Activated CD4-positive, alpha-beta T cell treated with anti-CD3 and anti-CD28 coated beads, Interleukin-2, Interleukin-6, amounts not matched to agents 100 ng/mL and 50 ng/mL, durations not matched to agents 16 hours and 8 hours (primary cell): ENCODE measurements at places on chromosomes 6 and 20.

DNA sequence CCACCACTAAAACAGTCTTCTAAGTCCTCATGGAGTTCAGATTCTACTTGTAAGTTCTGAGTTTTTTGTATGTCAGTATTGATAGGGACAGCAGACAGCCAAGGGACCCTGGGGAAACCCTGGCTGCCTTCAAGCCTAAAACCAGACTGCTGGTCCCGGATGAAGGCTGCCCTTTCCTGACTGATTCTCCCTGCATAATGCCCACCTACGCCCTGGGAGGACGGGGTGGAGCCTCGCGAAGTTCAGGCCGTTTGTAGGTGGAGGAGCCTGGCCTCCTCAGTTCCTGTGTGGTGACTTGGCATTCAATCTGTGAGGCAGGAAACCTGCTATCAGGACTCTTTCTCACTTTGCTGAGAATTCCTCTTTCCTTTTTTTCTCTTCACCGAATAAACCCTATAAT is 120.3 kb upstream of the LGSN start:
- no peak for DNase-seq

DNA sequence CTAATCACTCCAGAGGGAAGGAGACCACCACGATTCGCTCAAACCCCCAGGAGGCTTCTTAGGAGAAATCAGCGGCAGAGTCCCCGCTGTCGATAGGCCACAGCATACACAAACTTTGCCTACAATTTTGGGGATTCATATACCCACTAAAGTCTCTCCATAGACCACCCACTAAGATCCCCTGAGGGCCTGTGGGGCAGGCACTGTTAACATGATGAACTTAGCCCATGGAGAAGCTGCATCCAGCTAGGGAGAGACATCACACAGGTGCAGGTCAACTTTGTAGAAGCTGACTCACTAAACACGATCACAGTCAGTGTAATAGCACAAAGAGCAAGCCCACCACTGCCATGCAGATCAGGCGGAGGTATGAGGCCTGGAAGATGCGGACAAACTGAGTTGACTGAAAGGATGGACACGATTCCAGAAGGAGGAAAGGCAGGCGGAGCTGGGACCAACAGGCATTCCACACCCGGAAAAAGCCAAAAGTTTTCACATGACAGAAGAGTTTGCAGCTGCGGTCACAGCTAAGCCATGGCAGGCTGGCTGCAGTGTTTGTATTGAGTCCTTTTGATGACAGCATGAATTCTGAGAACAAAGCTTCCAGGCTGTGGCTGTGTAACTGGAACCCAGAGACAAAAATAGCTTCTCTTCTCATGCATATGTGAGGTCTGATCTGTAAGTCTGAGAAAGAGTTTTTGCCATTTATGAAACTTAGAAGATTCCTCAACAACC is 75.7 kb upstream of the QKI start:
- no peak for DNase-seq

DNA sequence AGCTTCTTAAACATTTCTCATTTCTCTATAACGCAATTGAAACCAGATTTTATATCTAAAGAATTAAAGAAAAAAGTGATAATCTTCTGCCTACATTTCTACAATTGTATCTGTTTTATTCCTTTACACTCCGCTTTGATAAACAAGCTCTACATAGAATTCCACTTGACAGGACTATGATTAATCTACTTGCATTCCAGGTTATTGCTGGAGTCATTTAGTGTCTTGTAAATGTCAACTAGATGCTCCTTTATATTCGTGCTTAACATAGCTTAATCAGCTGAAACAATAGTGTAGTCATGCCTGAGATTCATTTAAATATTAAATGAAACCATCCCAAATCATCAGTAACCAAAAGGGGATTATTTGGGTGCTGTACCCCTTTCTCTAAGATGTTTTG is 284.0 kb downstream of the TRDN start:
- no peak for DNase-seq

GRCh38 chr6:15020119-15020770 is 225.6 kb upstream of the JARID2 start:
- DNase-seq: no peak

DNA sequence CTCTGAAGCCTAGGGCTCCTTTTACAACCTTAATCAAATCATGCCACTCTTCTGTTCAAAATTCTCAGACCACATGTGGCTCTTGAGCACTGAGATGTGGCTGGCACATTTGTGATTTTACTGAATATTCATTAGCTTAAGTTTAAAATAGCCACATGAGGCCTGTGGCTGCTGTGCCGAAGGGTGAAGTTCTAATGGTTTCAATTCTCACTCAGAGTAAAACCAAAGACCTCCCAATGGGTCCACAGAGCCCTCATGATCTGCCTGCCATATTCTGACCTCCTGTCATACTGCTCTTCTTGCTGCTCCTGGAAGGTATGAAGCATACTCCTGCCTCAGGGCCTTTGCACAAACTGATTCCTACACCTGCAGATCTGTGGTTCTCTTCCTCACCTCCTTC is 7.8 kb upstream of the CST3 start:
- no peak for DNase-seq

DNA sequence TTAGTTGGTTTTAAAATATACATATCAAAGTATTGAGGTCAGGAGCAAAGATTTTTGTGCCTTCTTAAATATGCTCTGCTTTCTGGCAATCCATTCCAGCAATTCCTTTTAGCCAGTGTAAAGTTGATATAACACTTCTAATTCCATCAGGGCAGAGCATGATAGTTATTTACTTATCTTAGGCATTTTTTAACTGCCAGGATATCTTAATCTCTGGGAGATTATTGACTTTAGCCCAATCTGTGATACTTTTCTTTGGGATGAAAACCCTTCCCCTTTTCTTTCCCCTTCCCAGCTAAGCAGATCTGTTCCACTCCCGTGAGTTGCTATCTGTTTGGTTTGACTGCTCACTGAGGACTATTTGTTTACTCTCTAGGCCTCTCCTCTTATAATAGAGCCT is 168.7 kb upstream of the RSPO3 start:
- no peak for DNase-seq

DNA sequence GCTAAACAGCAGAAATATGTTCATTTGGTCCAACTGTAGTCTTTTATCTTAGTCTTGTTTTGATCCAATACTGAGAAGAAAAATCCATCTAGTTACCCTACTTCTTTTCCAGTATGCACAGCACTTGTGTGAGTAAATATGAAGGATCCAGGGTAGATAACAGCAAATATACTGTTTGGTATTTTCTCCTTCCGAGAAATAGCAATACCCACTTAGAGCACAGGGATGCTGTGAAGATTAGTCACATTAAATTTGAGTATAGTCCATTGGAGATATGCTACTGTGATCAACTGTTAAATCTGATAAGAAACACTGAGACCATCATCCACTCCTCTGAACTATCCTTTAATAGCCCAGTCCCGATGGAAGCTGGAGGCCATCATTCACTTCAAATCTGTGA is 145.2 kb downstream of the PDE7B start:
- DNase-seq: no peak

GRCh38 chr6:100538086-100538485 is 73.4 kb upstream of the SIM1 start:
- no peak for DNase-seq

DNA sequence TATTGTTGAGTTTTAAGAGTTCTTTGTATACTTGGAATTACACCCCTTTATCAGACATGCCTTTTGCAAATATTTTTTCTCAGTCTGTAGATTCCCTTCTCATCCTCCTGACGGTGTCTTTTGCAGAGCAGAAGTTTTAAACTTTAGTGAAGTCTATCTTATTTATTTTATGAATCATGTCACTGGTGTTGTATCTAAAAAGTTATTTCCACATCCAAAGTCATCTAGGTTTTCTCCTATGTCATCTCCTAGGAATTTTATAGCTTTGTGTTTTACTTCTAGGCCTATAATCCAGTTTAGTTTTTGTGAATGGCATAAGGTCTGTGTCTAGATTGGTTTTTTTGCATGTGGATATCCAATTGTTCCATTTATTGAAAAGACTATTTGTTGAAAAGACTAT is 271.3 kb downstream of the KIF16B start:
- no peak for DNase-seq

- peak; percentile 74 for DNase-seq
Measured at GRCh38 chr20:32285082-32285620, 7.7 kb downstream of the KIF3B start.

- no peak for DNase-seq
Measured at GRCh38 chr6:12014027-12014872, 2.1 kb downstream of the HIVEP1 start.

DNA sequence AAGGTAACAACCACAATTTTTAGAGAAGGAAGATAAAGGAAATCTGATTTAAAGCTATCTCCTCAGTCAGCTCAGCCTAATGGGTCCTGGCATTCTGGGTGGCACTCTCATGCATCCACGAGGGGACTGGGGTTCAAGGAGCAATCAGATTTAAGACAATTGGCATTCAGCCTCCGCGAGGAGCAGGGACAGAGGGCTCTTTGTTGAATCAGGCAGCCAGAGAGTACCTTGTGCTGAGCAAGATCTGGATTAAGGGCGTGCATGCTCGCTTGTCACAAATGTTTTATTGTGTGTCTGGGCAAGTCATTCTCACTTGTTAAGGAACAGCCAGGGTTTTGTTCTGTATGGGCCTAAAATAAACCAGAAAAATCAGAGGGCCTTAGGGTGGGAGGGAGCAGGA is 475.3 kb upstream of the NRSN1 start:
- DNase-seq: no peak

DNA sequence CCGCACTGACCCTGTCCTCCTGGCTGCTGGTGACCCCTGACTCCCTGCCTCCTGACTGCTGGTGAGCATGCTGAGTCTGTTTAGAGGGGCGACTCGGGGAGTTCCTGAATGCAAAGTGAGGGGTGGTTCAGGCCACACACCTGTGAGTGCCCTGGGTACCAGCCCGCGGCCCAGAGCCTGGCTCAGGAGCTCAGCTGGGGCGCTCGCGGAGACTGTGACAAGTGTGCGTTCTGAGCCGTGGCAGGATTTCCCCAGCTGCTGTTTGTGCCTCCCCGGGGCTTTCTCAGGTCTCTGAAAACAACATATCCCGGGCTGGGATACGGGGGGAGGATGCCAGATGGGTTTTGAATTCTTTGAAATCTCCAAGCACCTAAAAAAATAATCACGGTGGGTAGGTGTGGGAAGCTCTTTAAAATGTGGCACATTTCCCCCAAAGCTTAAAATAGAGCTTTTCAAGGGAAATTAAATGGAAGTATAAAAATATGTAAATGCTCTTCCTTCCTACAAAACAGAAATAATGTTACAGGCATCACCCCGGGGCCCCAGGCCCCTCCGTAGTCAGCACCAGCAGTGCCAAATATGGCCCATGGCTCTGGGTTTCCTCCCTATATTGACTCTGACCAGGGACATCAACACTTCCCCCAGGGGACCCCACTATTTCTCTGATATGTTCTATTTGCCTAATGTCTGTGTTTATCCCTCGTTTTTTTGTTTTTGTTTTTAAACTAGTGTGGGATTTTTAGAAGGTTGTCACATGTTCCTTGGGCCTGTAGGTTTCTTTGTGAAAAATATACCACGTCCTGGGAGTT is 49.9 kb upstream of the TAGAP start:
- peak; percentile 53 for DNase-seq

DNA sequence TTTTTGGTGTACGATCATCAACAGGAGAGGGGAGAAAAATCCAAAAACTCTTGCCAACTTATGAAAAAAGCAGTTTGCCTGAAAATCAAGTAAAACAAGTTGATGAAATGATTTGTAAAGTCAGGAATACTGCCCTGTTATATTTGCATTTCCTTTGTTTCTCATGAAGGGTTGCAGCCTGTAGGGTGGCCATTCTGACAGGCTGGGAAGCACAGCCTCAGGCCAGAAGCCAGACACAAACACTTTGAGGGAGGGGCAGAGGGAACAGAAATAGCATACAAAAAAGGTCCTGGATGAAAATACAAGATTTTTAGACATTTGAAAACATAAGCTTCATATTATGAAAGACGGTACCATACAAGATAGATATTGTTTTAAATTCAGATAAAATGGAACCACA is 109.8 kb downstream of the DTNBP1 start:
- no peak for DNase-seq

DNA sequence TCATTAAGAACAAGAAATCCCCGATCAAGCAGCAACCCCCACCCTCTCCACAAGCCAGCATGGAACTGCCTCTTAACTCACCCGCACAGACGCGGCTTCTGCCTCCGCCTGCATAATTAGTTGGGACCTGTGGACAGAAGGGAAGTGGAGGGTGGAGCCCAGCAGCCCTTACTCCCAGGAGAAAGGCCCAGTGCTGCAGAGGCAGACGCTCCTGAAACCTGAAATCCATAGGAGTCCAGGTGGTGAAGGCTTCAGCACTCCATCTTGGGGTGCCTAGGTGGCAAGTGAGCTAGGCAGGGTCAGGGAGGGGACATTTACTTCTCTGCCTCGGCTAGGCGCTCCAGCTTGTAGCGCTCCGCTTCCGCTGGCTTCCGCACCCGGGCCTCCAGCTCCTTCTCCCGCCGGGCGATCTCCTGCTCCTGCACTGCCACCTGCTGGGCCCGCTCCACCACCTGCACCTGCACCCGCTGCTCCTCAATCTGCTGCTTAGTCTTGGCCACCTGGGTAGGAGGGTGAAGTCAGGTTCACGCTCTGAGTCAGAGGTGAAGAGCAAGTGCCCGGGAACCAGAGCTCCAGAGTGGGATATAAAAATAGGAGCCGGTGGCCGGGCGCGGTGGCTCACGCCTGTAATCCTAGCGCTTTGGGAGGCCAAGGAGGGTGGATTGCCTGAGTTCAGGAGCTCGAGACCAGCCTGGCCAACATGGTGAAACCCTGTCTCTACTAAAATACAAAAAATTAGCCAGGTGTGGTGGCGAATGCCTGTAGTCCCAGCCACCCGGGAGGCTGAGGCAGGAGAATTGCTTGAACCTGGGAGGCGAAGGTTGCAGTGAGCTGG is 10.7 kb downstream of the TUBB start:
- DNase-seq: peak; percentile 92

DNA sequence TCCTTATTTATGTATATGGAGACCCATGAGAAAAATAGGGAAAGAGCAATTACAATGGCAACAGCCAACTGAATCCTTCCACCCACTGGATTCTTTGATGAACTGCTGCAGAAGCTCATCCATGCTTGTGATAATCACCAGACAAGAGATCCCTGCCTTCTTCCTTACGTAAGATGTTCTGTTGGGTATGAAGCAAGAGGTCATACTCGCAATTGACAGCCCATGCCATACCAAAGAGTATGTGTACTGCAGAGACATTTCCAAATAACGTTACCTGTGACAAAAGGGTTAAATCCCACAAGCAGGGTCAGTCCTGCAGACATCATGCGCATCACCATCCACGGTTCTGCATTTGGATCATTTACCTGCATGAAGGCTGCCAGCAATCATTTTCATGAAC is 27.8 kb downstream of the ELOVL5 start:
- DNase-seq: no peak

DNA sequence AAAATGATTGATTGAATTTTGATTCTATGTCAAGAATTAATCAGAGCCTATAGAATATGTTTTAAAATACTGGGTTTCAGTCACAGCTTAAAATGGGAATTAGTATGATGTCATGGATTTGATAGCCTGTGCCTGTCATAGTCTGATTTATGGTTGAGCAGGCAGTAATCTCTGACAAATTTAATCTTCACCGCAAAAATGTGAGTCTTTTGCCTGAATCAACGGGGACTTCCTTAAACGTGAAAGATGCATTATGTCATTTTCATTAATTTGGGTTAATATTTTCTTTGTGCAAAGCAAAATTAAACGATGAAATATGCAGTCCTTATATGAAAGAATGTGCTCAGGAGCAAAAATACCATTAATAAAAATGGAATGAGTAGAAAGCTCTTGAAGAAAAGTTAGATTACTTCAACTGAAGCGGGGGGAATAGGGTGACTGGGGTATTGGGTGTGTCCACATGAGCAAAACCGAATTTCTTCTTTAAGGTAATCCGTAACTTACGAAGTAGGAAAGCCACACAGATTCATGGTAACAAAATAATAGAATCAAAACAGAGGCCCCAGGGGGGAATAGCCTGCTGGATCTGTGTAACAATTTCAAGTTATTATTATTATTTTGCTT is 339.6 kb upstream of the NOX3 start:
- DNase-seq: no peak
